ENCODE measurements at places on chromosomes 4 and X.
A peak's percentile ranks its signal among the peaks of the same experiment; 100 is the strongest.

DNA sequence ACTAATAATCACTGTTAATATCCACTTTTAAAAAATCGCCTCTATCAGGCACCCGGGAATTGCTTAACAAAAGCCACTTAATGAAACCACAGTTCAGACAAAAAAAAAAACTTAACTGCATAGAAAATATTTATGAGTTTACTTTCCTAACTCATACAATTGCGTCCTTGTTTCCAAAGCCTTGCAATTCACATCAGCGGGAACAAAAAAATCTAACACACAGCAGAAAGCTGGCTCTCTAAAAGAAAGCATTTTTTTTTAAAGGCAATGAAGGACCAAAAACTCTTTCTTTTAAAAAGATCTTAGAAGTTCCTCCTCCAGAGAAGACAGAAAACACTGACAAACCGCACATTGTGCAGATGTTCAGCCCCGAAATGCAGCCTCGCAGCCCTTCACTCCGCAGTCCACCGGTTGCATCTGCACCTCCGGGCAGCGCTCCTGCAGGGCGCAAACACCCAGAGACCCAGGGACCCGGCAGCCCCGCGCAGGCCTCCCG is 812 bp downstream of the FAT1 start:
- DNase-seq, result no peak

DNA sequence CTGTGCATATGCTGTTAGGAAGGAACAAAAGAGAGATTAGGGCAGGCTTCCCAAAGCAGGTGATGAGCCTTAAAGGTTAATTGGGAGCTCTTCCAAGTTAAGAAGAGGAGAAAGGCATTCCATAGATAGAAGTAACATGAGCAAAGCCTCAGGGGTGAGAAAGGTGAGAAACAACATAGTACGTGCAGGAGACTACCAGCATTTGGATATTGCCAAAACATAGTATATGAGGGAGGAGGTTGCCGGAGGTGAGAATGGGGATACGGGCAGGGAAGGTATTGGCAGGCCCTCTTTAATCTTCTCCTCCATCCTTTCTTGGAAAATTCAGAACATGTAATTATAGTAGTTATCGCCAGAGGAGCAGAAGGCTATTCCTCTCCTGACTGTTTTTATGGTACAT is 96.1 kb upstream of the MBNL3 start:
- no peak for DNase-seq

DNA sequence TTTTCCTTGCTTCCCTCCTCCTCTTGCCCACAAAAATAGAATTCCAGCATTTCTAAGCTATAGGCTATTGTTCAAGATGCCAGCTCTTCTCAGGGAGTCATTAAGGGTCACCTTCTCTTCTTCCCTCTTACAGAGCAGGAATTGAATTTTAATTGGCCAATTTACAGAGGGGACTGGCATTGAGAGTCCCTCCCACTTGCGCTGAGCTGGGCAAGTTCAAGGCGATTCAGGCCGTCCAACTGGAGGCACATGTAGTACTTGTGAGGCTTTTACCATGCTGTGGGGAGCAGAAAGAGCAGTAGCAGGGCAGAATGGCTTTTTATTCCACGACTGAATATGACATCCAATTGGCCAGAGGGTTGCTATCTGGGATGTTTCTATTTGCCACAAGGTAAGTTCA is 181.9 kb downstream of the SOWAHB start:
- no peak for DNase-seq

DNA sequence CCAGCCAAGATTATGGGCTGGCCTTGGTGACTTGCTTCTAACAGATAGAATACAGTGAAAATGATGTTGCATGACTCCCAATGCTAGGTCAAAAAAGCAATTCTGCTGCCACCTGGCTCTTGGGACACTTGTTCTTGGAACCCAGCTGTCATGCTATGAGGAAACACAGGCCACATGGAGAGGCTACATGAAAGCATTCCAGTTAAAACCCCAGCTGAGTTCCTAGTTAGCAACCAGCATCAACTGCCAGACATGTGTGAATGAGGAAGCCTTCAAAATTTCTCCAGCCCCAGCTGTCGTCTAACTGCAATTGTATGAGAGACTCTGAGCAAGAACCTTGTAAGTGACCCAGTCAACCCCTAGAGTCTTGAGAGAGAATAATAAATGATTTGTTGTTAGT is 105.2 kb upstream of the FGF16 start:
- DNase-seq, result no peak

DNA sequence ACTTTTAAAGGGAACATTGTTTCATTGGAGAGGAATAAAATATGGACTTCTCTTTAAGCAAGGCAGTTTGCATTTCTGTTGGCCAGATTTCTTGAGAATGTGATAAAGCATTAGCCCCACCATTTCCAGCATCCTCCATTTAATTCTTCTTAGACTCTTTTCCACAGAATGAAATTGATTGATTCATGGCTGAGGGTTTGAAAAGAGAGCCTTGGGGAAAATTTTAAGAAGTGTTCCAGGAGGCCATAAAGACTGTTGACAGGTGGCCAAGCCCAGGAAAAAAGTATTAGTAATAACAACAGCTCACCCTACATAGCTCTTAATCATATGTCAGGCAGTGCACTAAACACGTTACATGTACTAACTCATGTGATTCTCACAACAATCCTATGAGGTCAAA is 53.4 kb downstream of the SHROOM3 start:
- no peak for DNase-seq

GRCh38 chrX:13087322-13088155 is 43.1 kb upstream of the FAM9C start:
- DNase-seq, result peak; percentile 42

- no peak for DNase-seq
Observed at GRCh38 chrX:124332481-124333424, at the start of gene TEX13D. TEX13D (plus strand) TSS chrX:124332660; CDS start chrX:124332918, 258 bp downstream.

- DNase-seq, result peak; percentile 64
Observed at GRCh38 chrX:1231850-1232465, 19.5 kb upstream of the CRLF2 start.

DNA sequence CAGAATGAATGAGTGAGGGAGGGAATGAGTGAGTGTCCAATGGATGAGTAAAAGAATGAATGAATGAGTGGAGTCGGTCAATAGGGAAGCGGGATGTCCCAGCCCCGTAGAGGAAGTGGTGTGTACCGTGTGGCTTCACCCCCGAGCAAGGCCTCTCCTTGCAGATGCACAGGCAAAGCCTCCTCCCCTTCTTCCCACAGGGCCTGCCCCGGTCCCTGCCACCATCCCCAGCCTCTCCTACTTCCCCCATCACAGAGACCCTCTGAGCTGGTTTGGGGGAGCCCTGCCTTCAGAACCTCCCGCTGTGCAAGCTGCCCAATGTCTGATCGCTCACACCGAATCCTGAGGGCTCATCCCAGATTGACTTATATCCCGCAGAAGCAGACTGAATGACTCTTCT is 13.6 kb downstream of the HTRA3 start:
- DNase-seq, result no peak

- DNase-seq, result no peak
Observed at GRCh38 chrX:123481913-123482851, 250.7 kb downstream of the THOC2 start.

- no peak for DNase-seq
Observed at GRCh38 chrX:31604629-31605221, 532.9 kb upstream of the FTHL17 start.

GRCh38 chr4:54333657-54334056 is 104.6 kb downstream of the PDGFRA start:
- DNase-seq, result no peak

DNA sequence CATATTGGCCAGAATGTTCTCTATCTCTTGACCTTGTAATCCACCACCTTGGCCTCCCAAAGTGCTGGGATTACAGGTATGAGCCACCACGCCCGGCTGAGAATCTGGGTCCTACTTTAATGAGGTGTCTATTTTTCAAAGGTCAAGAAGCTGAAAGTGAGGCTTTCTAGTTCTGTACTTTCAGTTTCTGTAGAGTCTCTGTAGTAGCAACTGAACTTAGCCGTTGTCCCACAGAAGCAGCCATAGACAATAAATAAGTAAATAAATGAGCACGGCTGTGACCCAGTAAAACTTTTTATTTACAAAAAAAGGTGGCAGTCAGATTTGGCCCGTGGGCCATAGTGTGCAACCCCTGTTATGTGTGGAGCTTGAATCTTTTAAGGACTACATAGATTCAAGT is 92.0 kb downstream of the FNIP2 start:
- no peak for DNase-seq

DNA sequence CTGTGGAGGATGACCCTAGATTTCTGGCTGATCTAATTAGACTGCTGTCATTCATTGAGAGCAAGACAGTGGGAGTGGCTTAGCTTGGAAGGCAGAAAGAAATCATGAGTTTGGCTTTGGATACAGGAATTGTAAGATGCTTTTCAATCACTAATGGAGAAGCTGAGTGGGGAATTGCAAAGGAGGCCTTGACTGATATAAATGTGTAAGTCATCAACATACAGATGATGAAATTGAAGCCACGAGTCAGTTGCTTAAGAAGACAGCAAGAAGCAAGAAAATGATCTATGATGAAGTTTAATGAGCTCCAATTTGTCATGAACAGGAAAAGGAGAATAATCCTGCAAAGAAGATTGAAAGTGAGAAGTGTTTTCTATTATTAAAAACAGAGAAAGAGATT is 136.7 kb upstream of the C1QTNF7 start:
- no peak for DNase-seq

DNA sequence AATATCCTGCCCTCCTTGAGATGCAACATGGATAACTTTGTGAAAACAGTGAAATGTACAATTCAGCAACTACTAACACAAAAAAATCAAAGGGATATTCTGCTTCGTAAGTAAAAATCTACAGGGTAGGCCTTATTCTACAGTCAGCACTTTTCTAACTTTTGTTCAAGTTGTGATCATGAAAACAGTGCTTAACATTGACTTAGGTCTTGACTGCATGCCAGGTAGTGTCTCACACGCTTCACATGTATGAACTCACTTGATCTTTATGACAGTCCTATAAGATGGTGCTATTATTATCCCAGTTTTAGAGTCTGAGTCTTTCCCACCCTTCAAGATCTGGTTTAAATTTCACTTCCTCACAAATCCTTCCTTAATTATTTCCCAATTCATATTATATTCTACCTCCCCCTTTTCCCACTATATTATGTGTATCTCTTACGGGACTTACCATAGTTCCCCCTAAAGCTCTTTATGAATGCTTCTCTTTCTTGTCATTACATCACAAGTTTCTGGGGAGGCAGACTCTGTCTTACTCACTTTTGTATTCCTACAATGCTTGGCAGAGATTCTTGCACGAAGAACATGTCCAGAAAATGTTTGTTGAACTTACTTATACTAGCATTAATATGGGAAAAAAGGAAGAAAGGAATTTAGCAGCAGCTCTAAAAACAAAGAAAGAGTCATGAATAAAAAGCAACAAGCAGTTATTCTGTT is 179.8 kb downstream of the SCFD2 start:
- no peak for DNase-seq

DNA sequence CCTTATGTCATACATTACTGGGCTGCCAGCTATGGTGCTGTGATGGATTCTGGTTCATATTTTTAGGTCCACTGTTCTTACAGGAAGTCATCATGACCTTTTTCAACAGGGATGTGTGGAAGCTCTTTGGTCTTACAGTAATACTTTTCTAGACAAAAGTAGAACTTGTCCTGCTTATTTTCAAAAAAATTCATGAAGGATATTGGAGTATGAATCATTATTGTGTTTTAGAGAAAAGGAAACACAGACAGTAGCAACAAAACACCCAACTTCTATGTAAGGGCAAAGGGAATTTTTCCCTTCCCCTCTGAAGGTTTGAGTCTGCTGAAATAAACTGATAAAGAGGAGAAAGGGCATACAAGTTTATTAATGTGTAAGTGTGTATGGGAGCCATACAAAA is 54.7 kb upstream of the FAM9C start:
- no peak for DNase-seq

DNA sequence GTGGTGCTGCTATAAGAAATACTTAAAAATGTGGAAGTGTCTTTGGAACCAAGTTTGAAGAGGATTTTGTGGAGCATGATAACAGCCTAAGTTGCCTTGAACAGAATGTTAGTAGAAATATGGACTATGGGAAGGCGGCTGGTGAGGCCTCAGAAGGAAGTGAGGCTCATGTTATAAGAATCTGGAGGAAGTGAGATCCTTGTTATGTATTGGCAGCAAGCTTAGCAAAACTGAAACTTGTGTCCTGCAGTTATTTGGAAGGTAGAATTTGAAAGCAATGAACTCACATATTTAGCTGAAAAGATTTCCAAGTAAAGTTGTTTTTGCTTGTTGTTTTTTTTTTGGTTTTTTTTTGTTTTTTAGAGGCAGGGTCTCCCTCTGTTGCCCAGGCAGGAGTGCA is 13.6 kb upstream of the MED14 start:
- DNase-seq, result no peak

DNA sequence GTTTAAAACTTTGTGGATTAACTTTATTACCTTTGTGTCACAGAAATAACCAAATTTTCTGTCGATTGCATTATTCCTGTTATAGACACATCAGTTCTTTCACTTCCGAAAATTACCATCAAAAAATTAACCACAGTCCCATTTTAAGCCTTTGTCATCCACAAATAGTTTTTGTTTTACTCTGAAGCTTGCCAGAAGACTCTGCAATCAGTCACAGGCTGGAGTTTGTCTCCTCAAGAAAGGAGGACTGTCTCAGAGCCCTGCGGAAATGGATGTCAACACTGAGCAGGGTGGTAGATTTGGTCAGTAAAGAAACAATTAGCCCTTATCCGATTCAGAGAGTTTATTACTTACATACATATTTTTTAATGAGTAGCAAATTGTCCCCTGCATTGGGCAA is 20.1 kb upstream of the TCEAL4 start:
- DNase-seq, result no peak

DNA sequence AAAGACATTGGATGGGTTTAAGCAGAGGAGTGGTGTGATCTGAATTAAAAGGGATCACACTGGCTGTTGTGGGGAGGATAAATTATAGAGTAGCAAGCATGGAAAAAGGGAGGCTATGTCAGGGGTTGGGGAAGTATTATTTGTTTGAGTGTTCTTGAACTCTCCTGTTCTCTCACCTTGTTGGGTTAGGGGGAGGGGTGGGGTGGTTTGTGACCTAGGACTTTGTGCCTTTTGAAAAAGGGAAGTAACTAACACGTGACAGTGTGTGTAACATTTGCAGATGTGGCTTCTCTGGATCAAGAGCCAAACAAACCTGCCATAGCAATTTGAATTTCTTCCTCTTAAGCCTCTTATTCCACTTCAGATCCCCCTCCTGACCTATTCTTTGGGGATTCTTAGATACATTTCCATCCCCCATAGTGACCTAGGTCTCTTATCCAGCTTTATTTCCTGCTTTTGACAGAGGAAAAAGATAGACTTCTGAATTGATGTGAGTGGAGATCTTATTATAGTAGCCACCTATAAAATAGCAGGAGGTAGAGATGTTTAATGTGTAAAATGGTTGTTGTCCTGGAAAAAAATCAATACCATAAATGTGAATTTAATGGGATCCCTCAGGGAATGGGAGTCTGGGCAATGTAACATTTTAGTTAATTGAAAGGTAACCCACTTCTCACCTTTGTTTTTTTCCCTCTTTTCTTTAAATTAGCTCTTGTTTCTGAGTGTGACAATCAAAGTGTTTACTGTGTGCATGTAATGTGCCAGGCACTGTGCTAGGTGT is 120.4 kb downstream of the CT47B1 start:
- no peak for DNase-seq

DNA sequence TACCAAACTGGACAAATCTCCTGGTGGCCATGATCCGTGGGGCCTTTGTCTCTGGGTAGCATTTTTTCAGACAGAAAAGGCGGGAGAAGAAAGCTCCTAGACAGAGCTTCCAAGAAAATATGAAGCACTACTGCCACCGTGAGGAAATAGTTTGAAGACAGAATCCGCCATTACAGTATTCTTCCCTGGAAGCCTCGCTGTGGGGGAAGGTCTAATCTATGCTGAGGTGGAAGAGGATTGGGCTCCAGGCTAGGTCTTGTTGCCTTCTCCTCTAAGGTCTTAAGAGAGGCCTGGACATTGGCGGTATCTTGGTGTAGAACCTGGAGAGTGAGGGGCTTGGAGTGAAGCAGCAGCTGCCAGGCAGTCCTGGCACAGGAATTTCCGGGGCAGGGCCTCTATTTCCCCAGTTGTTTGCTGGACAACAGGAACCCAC is 218.9 kb downstream of the OR13H1 start:
- DNase-seq, result no peak

All from natural killer cell (primary cell).